ENCODE measurements at places on chromosomes 6 and 20.

GRCh38 chr6:5190507-5190906 lies 70.2 kb downstream of the LYRM4 start:
- no peak for DNase-seq

DNA sequence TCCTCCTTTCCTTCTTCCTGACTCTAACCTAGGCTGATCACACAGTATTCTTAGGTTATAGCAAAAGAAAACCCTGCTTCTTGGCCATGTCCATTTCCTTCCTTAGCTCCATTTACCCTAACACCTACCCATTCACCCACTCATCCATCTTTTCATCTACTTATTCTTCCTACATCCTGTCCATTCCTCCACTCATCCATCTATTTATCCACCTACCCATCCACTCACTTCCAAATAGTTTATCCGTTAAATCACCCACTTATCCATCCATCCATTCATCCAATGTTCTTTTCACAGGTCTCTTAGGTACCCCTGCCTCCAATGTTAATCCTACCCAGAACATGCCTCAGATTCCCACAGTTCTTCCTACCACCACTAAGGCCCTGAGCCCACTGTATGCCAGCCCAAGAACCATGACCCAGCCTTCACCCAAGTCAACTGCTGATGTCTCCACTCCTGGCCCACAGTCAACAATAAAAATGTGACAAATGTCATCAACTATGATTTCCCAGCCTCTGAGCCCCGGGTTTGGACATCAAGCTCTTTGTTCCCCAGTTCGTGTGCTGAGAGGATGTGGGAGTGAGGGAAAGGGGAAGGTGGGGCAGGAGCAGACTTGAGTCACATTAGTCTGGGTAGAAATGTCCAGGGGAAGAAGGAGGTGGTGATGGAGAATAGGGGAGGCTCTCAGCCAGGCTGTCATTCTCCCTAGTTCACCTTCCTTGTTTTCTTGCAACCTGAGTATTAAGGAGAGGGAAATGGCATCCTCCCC lies 24.4 kb downstream of the TREML4 start:
- no peak for DNase-seq

- no peak for DNase-seq
Observed at GRCh38 chr20:9019833-9020232, 49.1 kb upstream of the PLCB4 start.

DNA sequence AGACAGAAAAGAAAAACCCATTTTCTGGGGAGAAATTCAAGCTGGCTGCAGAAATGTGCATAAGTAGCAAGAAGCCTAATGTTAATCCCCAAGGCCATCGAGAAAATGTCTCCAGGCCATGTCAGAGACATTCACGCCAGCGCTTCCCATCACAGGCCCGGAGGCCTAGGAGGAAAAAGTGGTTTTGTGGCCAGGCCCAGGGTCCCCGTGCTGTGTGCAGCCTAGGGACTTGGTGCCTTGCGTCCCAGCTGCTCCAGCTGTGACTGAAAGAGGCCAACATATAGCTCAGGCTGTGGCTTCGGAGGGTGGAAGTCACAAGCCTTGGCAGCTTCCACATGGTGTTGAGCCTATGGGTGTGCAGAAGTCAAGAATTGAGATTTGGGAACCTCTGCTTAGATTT lies 10.9 kb downstream of the IFNGR1 start:
- DNase-seq, result no peak

DNA sequence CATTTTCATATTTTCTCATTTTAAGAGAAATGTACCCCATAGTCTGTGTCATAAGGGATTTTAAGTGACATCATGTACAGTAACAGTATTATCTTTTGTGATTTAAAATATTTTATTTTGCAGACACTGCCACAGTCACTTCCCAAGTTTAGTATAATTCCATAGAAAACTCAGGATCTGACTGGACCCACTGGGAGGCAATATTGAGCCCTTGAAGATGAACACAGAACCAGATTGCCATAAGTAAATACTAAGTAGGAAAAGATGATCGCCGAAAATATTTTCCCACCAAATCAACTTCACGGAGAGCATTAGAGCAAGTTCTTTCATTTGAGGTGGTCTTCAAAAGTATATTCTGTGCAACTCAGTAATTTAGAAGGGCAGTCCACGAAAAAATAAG lies 17.6 kb upstream of the PKHD1 start:
- no peak for DNase-seq

DNA sequence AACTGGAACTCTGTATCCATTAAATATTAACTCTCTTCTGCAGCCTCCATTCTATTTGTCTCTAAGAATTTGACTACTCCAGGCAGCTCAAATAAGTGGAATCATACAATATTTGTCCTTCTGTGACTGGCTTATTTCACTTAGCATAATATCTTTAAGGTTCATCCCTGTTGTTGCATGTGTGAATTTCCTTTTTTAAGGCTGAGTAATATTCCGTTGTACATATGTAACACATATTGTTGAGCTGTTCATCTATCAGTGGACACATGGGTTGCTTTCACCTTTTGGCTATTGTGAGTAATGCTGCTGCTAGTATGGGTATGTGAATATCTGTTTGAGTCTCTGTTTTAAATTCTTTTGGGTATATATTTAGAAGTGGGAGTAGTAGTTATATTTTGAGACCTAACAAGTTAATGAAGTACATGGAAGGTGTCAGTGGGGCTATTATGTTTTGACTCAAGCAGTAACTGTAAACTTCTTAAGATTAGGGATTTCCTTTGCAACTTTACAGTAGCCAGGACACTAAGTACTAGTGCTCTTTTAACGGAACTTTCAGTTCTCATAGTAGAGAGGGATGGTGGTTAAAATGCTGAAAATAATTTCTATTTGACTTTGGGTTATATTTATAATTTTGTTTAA lies 29.7 kb upstream of the TMEM217 start:
- DNase-seq, result no peak

DNA sequence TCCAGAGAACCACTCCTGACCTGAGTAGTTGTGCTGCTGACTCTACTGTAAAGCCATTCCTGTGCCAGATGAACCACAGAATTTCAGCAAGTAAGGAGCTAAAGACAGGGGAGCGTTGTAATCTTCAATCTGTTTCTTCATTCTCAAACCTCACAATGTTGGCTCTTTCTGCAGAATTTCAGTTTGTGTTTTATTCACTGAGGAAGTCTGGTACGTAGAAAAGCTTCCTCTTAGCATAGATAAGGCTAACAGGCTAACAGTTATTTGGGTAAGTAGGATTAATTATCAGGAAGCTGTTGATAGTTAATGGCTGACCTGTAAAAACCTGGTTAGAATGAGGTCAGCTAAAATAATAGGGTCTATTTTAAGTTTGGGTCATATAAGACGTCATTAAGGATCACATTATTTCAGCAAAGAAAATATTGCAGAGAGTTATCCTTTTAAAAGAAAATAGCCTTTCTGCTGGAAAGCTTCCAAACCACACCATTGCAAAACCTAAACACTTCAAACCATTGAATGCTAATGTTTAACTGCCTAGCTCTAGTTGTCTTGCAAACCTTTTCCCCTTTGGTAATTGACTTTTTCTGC lies 14.1 kb upstream of the TENT5A start:
- DNase-seq, result no peak

DNA sequence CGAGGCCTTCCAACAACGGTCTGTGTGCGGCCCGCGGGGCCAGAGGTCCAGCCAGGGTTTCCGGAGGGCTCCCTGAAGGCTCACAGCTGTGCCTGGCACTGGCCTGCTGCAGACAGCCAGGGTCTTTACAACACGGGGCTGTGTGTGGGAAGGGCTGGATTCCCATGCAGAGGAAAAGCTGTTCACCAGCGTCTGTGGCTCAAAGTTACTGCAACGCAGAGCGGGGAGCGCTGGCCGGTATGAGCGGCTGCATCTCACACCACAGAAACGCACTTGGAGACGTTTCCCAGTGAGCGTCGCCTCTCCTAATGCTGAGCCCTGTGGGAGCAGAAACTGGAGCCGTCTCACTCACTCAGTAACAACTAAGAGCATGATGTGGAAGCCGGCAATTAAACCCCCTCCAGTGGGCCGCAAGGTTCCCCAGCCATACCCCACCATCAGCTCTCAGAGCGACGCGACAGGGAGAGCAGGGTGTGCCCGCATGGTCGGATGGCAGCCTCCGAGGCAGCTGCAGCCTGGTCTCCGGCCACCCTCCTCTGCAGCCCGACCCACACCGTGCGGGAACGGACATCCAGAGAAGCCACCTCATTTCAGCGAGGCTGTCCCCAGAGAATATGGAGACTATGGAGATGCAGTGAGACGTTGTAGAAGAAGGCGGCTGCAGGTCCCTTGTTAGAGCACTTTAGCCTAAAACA lies 42.6 kb downstream of the DLL1 start:
- no peak for DNase-seq

GRCh38 chr6:38131527-38131965 lies 312.0 kb downstream of the ZFAND3 start:
- no peak for DNase-seq

GRCh38 chr6:139251045-139251690 lies 40.6 kb downstream of the TXLNB start:
- DNase-seq, result no peak

DNA sequence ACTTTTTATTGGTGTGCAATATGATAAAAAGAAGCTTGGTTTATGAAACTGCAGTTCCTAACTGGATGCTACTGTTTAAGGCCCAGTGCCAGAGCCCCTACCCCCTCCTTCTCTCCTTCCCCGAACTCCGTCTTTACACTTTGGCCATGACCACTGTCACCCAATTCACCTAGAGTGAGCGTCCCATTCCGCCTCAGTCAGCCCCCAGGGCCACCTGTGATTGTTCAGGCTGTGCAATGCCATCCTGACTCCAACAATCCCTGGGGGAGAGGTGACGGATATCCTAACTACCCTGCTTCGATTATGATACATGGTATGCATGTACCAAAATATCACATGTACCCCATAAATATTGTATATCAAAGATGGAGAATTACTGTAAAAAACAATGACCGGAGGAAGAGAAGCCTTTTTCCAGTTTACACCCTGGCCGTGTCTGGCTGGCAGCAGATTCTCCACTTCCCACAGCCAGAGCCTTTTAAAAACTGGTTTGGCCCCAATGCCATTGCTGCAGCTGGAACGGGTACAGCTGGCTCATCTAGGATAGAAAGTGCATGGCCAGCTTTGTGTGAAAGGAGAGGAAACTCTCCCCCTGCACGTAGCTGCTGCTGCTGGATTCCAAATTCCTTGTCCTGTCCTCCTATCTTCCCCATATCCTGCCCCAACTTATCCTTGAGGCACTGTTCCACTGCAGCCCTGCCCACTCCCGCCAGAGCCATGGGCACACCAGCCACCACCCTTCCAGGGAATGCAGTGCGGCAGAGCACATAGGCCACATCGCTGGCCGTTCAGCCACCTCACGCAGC lies 99.7 kb downstream of the JPH2 start:
- no peak for DNase-seq

DNA sequence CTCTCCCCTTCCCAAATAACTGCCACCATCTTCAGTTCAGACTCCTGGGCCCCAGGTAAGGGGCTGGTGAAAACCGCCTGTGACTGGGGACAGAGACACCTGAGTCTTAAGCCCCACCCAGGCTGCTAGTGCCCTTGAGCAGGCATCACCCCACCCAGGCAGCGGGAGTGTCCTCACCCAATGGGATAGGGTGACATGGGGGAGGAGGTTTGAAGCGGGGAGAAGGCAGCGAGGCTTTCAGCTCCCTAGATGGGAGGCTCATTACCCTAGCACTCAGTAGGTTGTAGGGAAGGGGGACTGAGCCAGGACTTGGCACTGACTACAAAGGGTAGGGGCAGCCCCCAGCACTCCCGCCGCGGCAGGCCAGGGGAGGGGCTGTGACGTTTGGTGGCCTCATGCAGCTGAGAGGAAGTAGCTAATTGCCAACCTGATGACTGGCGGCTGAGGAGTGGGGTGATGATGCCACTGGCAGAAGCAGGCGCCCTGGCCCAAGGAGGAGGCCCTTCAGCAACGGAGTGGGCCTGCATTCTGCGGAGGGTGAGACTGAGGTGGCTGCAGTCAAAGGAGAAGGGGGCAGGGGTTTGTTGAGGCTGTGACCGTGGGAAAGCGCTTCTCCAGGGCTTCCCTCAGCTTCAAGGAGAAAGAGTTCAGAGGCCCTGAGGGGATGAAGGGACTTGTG lies 126.9 kb downstream of the MRPL14 start:
- DNase-seq, result no peak

DNA sequence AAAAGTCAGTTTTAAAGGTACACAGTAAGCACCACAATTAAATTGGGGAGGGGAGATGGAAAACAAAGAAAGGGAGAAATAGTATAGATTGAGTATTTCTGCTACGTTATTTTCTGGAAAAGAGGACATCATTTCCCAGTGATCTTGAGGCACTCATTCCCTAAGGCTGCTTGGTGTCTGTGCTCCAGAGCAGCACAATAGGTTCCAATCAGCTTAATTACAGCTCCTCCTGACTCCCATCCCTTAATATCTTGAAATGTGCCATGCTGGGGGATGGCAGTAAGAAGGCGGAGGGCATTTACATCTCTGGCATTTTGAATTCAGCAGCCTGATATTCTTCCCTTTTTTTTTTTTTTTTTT lies 39.5 kb upstream of the BEND3 start:
- DNase-seq, result no peak

DNA sequence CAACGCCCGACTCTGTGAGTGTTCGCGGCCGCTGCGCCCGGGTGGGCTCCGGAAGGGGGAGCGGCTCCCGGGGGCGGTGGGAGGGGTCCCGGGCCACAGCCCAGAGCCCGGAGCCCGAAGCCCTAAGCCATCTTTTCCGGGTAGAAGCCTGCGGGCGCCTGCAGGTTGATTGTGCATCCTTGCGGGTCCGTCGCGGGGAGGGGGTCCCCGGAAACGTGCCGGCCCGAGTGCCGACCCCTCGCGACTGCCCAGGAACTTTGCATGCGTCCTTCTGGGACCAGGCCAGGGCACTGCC lies 413 bp downstream of the PTPRA start:
- DNase-seq, result peak; percentile 50

DNA sequence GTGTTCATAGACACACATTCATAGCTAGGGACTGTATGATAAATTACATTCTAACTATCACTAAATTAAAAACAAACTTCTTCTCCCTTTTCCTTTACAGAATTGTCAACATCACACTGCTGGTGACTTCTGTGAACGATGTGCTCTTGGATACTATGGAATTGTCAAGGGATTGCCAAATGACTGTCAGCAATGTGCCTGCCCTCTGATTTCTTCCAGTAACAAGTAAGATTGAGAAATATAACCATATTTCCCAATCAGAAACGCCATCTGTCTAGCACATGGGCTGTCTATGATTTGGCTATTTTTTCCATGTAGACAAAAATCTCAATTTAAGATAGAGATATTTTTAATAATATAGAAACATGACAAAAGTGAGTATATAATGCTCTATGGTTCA lies 367.7 kb downstream of the ARHGAP18 start:
- no peak for DNase-seq

GRCh38 chr6:498795-499231 lies 107.3 kb downstream of the IRF4 start:
- DNase-seq, result no peak

- no peak for DNase-seq
Observed at GRCh38 chr20:47872341-47872740, 87.1 kb upstream of the SULF2 start.

All from stimulated activated CD4-positive, alpha-beta T cell treated with anti-CD3 and anti-CD28 coated beads, TNF-alpha, amount 100 ng/mL, for 4 hours (primary cell).